NCI-H1694 treated with DMSO at 0.1 percent for 48 hours (cell line): ENCODE measurements at places on chromosomes 16 and 17.

DNA sequence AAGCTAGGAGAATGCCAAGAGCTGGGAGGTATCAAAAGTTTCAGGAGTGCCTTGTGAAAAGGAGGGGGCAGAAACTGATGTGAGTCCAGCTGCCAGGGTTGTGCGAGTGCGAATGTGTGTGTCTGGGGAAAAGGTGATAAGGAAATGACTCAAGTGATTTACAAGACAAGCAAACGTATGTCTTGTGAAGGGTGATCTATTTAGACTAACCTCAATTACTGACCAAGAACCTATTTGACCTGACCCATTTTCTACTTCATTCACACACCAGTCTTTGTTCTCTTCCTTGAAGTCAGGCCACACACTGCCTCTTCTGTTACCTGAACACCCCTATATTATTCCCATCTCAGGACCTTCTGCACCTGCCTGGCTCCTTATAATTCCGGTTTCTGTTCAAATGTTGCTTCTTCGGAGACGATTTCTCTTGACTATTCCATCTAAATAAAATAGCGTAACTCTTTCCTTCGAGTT lies 1.0 kb downstream of the GDE1 start:
- no peak for DNase-seq

DNA sequence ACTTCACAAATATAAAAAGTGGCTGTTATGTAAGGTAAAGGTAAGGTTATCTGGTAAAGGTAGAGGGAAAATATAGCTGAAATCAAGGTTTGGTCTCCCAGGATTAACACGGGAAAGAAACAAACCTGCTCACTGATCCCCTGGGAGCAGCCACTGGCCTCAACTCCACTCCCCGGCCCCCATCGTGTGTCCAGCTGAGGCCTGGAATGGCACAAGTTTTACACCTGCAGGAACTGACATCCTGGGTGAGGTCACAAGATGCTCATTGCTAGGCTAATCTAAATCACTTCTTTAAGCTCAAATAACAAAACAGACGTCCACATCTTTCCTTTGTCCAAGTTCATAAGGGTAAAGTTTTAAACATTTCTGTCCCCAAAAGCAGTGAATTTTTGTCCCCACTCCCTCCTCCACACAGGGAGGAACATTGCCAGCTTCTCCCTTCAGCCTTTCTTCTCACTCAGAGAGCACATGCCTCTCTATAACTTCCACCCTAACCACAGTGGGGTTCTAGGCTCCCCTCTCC lies 46.3 kb downstream of the ERN1 start:
- DNase-seq = no peak

DNA sequence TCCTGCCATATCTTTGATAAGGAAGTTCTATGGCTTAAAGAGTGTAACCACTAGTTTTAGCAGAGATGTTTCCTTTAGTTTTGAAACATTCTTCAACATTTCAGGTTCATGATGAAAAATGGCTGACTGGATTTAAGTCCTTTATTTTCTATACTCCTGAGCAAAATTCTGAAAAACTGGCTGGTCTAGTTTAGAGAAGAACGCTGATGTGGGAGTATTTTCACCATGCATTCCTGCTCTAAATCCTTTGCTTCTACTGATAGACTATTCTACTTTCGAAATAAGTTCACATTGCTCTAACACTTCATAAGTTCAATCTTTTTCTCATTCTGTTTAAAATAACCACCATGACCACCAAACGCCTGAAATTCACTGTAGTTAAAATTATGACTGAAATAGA lies 281.9 kb downstream of the FTO start:
- no peak for DNase-seq

DNA sequence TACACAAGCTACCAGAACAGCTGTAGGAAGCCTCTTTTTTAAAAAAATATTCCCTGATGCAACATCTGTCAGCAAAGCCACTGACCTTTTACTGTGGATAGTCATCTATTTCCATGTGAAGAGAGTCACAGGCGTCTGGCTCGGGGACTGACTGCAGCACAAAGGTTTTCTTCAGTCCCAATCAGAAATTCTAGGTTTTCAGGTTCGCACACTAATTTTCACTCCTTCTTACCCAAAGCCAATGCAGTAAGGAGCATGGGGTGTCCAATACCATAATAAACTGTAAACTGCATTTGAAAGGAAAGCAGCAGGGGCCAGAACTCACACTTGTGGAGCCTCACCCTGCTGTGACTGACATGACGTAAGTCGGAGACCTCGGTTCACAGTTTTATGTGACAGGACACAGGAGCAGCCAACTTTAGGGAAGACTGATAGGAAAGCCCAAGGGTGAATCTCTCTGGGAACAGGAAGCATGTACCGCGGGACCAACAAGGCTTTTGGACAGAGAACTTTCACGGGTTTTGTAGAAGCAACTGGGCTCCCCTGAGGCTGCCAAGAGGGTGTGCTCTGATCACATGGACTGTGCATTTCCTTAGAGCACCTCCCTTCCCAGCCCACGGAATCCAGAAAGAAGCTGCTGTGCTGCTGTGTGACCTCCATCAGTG lies 9.1 kb upstream of the TMEM100 start:
- DNase-seq = no peak

DNA sequence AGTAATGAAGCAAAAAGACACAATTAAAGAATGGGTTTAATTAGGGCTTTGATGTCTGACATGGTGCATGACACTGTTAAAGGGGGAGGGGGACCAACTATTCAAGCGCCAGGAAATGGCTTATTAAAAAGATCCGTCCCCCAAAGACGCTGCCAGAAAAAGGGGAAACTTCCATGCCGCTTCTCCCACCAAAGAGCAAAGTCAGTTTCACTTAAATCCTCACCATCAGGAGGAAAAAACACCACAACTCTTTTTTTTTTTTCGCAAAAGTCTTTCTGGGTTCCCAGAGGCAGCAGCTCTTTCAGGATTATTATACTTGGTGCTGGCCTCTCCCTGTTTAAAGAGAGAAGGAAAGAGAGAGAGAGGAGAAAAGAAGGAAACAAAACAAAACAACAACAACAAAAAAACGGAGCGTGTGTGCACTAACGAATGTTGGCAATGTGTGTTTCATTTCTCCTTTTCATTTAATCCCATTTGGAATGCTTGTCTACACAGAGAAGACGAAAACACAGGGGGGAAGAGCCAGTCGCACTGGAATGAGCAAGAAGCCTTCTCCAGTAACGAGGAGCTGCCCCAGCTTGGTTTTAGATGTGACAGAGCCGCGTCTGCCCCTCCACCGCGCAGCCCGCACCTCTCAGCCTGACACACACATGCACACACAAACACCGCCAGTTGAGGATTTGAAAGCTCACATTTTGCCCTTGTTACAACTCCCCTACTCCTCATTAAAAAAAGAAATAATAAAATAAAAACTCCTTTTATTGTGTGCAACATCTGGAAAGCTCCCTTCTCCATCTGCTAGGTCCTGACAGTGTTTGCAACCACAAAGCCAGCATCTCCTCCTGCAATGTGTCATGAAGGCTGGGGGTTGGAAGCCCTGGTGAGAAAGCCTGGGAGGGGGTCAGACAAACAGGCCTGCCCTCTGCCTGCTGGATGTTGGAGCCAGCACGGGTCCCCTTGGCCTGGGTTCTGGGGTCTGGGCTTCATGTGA lies 32.7 kb upstream of the AXIN2 start:
- DNase-seq = no peak

GRCh38 chr17:9763643-9764042 lies 27.7 kb downstream of the DHRS7C start:
- no peak for DNase-seq

GRCh38 chr16:22284637-22285036 lies 12.6 kb upstream of the POLR3E start:
- DNase-seq = no peak

DNA sequence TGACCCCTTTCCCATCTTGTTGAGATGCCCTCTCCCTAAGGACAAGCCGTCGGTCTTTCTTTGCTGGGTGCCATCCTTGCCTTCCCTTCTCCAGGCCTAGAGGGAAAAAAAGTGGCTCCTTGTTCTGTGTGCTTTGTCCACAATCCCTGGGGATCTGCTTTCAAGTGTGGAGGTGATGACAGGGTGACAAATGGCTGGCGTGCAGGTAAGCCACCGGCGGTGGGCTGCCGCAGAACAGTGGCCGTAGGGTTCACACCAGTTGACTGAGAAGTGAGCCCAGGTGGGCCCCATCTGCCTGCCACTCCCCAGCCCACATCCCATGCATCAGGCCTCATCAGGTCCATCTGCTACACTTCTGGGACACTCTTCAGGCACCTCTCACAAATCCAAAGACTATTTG lies 11.4 kb upstream of the CALB2 start:
- no peak for DNase-seq

DNA sequence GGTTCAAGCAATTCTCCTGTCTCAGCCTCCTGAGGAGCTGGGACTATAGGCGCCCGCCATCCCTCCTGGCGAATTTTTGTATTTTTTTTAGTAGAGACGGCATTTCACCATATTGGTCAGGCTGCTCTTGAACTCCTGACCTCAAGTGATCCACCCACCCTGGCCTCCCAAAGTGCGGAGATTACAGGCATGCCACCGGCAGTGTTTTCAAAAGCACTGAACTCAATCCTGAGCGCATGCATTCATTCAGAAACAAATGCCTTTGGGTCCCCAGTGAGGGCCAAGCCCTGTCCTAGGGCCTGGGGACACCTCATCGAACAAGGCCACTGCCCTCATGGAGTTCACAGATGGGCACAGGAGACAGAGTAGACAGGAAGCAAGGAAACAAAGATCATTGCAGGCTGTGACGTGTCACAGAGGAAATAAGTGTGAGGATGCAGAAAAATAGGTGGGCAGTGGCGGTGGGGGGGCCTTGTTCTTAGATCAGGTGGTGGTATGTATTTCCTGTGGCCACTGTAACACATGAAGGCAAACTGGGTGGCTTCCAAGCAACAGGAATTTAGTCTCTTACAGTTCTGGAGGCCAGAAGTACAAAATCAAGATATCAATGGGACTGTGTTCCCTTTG lies 12.5 kb downstream of the TMEM114 start:
- DNase-seq = no peak

GRCh38 chr16:14140923-14141322 lies 69.8 kb downstream of the MRTFB start:
- no peak for DNase-seq

DNA sequence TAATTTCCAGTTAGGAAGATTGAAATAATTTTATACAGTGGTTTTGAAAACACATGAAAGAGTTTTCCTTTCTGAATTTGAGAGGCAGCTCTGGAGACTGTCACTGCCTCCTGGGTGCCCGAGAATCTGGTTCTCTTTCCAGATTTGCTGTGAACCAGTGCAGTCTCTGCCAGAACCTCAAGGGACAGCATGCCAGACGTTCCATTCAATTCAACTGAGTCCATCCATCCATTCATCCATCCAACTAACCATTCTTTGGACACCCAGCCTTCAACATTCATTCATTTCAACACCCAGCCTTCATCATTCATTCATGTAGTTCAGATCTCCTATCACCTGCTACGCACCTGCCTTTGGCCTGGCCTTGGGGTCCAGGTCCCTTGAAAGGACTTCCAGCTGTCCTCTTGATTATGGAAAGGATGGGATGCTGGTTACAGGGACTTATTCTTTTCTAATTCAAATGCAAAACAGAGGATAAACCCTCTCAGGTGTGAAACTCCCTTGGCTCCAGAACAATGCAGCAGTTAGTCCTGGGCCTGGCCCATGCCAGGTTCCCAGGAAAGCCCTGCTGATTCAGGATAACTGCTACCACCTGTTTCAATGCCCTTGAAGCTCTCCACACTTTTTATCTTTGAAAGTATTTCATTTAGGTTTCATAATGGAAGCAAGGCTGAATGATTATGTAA lies 68.7 kb downstream of the WSCD1 start:
- DNase-seq = no peak

DNA sequence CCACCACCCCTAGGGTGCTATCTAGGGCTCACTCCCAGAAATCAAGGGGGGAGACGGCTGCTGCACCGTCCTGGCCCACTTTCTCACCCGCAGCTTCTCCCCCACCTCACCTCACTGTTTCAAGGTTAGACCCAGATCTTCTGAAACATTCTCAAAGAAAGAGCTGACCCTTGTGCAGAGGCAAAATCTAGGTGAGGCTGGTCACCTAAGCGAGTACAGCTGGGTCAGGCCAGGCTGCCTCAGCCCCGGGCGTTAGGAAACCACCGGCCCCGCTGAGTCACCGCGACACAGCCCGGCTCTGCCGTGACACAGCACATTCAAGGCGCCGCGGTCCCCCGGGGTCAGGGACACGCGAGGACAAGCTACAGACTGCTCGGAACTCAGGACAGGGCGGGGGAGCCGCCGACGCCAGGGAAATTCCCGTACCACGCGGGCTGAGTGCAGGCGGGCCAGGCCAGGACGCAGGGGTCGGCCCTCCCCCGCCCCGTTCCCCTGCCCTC lies 27.1 kb downstream of the GNPTG start:
- DNase-seq = no peak

- no peak for DNase-seq
Measured at GRCh38 chr16:55735120-55735781, 79.5 kb downstream of the SLC6A2 start.

- no peak for DNase-seq
Measured at GRCh38 chr17:41678907-41679739, 9.6 kb upstream of the EIF1 start.

GRCh38 chr16:2858245-2859025 lies 465 bp upstream of the PRSS22 start:
- no peak for DNase-seq

DNA sequence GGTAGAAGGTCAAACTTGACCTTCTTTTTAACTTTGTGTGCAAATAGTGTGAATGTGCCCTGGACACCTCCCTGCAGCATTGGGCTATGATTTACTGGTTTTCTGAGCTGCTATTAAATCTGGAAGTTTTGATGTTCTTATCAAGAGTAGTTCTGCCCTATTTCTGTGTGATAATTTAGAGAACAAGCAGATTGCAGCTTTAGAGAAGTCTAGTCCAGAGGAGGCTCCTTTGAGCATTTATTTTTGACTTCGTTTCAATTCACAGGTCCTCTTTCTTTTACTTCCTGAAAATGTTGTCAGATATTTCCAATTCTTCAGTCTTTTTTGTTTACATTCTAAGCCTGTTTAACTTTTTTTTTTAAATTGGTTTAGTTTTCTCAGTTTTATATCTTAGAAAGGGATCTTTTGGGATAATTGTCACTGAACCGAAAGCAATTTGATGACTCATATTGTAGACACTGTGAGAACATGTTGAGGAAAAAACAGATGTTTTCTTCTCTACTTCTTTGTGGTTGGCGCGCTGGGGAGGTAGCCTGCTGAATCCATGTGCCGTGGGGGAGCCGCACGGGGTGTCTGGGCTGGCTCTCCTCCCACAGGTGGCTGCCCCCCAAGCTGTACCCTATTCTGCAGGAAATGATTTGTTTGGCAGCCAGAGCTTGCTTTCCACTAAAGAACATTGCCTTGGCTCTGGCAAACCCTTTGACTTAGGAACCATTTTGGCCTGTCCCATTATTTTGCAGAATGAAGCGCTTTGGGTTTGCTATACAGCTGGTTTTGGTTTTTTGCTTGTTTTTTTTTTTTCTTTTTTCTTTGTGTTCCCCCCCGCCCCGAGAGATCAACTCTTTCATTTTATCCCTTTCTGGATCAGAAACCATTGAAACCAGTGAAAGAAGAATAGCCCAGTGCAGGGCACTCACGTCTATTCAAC lies 53.4 kb downstream of the MFSD11 start:
- peak; percentile 35 for DNase-seq
